Dermis microvascular lymphatic vessel endothelial cell (primary cell): ENCODE measurements at places on chromosomes 2 and 18. TPM values are rescaled to one million over a fixed set of nuclear protein-coding genes. Genes with fewer than 3 reads are reported as not detected.

- peak; percentile 44 for DNase-seq
Observed at GRCh38 chr2:47190188-47190881, 35.2 kb upstream of the STPG4 start.

- no peak for DNase-seq
Observed at GRCh38 chr18:3014503-3015203, 1.7 kb upstream of the LPIN2 start.

- no peak for DNase-seq
Observed at GRCh38 chr18:48336332-48336731, 72.9 kb downstream of the ZBTB7C start.

GRCh38 chr18:25284281-25284680 lies 67.7 kb downstream of the ZNF521 start:
- no peak for DNase-seq

- DNase-seq = no peak
Observed at GRCh38 chr2:64859312-64860212, 129.6 kb upstream of the SLC1A4 start.

GRCh38 chr18:45890606-45891005 lies 65.1 kb downstream of the SIGLEC15 start:
- DNase-seq = no peak

- DNase-seq = no peak
Observed at GRCh38 chr2:7480431-7480830, 563.2 kb downstream of the RNF144A start.

GRCh38 chr2:1493431-1494126 lies 80.3 kb downstream of the TPO start:
- no peak for DNase-seq

DNA sequence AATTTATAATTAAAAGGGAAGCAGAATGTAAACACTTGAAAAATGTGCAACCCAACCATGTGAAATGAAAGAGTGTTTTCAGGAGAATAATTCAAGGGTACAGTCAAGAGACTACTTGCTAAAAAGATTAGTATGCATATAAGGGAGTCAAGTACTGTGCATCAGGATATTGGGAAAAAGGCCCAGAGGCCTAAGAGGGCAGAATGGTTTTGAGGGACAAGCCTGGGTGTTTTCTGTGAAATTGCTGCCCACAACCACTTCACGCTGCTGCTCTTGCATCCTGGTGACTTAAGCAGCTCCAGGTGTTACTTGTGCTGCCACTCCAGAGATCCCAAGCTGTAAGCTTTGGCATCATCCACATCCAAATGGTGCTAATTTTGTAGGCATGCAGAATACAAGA lies 165.2 kb downstream of the AGPS start:
- no peak for DNase-seq

- peak; percentile 91 for DNase-seq
Observed at GRCh38 chr2:202335791-202336467, 40.2 kb upstream of the BMPR2 start.

DNA sequence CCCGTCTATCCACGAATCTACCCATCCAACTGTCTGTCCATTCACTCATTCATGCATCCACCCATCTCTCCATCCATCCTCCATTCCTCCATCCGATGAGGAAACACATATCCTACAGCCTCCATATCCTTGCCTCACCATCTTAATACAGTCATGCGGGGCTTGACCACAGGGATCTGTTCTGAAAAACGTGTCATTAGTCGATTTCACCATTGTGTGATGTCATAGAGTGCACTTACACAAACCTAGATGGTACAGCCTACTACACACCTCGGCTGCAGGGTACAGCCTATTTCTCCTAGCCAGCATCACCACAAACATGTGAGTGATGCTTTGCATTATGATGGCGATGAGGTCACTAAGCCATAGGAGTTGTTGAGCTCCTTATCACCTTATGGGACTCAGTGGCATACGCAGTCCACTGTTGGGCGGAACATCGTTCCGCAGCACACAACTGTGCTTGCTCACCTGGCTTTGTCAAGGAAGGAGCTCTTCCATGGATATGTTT lies 1.9 kb upstream of the NT5DC4 start:
- no peak for DNase-seq

GRCh38 chr2:119137502-119137901 lies 21.0 kb downstream of the C1QL2 start:
- no peak for DNase-seq

Gene NETO1
- not detected in 2 replicates for total RNA-seq

Gene ESPNL
- not detected in 2 replicates for total RNA-seq

Gene MYOM1
- 0.26 and 1.9 TPM in 2 replicates for total RNA-seq

Gene BOK
- total RNA-seq = 32.0 and 71.7 TPM in 2 replicates

Gene VWC2L
- total RNA-seq = not detected in 2 replicates

Gene CSRNP3
- 0.13 and 0.38 TPM in 2 replicates for total RNA-seq
